ENCODE measurements at places on chromosomes 13 and 19.

DNA sequence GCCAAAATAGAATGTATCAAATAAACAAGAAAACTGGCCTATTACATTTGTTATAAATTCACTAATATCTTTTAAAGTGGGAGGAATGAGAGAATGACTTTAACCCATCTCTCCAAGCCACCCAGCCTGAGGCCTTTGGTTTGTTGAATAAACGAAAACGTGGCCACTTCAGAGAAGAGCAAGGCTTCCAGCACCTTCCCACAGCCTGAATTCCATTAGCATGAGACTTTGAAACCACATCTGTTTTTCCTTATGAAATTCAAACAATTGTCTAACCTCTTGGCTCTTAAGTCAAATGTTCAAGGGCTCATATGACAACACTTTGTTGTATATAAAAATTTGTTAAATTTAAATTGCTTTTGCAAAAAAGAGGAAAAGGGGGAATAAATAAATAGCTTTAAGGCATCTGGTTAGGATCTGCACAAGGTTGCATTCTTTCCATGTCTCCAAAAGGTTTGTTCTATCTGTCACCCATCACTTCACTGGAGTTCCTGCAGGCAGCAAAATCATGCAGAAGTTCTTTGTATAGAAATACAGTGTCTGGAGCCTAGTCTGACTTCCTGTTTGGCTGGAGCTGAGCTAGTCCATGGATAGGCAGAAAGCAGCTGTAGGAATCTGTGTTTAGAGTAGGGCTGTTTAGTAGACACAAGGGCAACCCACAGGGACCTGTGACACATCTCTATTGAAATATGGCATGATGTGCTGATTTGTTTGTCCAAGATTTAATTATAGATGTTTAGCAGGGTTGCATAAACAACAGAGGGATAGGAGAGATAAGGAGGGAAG is 502.3 kb downstream of the KCTD12 start:
- no peak for DNase-seq

DNA sequence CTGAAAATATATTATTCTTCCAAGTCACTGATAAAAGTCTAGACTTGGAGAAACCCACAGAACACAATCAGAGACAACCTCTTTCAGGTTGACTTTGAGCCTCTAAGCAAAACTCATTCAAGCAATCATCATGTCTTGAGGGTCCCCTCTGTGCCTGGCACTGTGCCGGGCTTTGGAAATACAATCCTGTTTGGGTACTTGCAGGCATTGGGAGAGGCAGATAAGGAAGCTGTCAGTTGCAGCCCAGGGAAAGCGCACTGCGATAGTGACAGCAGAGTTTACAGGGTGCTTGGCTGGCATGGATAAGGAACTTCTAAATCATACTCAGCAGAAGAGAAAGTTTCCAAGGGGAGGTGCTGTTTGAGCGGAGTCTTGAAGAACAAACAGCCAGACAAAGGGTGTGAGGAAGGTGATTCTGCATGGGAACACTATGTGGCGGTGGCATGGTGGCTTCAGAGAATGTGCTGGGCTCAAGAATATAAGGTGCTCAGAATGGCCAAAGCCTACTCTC is 9.1 kb downstream of the SERP2 start:
- no peak for DNase-seq

DNA sequence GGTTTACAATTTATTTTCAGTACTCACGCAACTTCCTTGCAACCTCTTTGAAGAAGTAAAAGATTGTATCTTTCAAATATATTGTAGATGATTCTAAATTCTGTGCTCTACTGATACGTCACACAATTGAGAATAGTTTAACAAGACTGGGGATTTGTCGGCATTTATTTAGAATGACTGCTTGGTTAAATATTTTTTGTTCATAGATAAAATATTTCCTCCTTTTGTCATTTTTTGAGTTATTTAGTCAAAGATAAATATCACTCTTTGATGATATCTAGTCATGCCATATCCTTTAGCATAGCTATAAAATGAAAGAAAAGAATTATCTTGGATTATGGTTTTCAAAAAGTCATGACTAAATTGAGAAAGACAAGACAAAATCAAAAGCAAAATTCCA is 2747.8 kb downstream of the PCDH9 start:
- DNase-seq: no peak

DNA sequence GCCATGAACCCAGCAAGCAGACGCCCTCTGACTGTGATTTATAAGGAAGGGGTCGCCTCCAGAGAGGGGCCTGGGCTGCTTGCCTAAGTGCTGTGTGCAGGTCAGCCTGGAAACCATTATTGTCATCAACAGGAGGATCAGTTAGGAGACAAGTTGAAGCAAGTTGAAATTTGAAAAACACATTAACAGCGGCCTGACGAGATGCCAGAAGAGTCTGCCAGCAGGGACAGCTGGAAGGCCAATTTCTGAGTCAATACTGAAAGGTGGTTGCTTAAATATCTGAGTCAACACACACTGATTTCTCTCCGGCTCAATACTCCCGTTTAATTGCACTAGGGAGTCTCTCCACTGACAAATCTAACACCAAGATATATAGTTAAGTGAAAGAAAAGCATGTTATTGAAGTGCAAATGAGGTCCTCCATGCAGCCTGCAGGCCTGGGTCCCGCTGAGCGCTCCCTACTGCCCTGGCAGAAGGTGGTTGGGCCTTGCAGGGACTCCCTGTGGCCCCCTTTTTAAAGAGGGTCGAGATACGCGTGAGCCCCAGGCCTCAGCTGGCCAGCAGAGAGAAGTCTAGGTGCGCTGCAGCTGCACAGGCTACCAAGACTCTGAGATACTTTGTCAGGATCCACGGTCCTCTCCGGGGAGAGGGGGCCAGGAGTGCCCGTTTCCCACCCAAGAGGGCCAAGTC is 91.1 kb downstream of the RNASEH2B start:
- no peak for DNase-seq

DNA sequence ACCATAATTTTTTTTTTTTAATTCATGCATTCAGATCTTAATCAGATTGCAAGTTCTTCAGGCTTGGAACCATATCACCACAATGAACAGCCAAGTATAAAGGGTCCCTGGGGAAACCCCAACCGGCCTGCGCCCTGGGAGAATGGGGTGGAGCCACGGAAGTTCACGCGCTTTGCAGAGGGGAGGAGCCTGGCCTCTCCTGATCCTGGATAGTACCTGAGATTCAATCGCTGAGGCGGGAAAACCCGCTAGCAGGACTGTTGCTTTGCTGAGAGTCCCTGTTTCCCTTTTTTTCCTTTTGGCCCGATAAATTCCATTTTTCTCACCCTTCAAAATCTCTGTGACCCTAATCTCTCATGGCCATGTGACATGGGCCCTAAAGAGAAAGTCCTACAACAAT is 385.1 kb downstream of the IRS2 start:
- no peak for DNase-seq

DNA sequence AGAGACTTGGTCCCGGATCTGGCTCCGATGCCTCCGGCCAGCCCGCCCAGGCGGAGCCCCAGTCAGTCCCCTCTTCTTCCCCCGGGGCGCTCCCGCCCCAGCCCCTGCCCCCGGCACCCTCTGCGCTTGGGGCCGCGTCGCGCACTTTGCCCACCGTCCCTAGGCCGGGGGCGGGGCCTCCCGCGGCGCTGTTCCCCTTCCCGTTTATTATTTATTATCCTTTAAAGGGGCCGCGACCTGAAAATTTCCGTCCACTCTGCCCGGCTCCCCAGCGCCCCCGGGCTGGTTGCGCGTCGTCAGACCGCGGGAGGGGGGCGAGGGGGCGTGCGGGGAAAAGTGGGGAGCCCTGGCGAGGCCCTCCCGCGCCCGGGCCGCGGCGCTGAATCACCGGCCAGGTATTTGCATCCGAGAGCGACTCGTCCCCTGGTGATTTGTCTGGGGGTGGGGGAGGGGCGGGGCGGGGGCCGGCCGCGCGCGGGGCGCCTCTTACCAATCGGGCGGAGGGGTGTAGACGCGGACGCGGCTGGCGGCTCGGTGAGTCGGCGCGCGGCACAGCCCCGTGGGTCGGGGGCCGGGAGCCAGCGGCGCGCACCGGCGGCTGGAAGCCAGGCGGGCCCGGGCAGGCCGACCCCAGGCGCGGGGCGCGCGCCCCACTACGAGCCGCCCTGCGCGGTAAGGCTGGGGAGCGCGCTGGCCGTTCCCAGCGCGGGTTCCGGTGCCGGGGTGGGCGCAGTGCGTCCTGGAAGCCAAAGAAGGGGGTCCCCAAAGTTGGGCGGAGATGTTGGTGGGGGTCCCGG is at the start of gene ARID3A:
Gene ARID3A, plus strand, starts transcription at position 510 of the 797 bp plus-strand sequence. CDS start 3,494 bp downstream, outside the sequence.
- peak; percentile 75 for DNase-seq

- no peak for DNase-seq
Measured at GRCh38 chr13:71213252-71213821, 653.7 kb downstream of the DACH1 start.

DNA sequence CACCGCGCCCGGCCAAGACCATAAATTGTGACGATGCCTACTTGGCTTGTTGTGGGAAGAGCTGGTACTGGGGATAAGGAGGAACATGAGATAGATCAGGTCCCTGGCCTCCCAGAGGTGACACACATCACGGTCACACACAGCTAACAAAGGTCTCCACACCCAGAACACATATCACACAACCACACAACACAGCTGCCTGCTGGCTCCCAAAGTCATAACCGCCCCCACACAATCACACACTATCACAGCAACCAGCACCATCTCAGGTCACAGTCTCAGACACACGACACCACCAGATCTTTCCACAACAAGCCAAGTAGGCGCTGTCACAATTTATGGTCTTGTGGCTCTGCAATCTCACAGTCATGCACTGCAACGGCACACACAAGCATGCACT is 5.7 kb downstream of the COL5A3 start:
- DNase-seq: no peak

Measured in activated CD8-positive, alpha-beta memory T cell treated with anti-CD3 and anti-CD28 coated beads, Interleukin-2, amount 50 U/mL, for 4 hours (primary cell).